ENCODE measurements at places on chromosomes 2 and 18.

- DNase-seq, result no peak
These were observed 35.6 kb upstream of the FOSL2 start for GRCh38 chr2:28357055-28357454.

DNA sequence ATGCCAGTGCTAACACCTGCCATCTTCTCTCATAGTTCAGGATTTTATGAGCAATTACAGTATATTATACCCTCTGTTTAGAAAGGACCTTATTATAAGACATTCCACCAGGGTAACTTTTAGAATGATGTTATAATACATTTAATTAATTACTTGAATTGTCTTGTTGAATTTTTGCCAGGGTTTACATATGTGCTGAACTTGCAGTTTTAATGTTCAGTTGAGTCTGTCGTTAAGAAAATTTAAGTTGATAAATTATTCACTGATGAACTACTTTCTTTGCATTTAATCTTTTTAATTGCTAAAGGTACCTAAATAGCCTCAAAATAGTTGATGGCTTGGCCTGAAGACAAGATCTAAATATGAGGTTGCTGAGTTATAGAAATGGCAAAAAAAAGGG, 68.1 kb downstream of the SCN2A start:
- no peak for DNase-seq

DNA sequence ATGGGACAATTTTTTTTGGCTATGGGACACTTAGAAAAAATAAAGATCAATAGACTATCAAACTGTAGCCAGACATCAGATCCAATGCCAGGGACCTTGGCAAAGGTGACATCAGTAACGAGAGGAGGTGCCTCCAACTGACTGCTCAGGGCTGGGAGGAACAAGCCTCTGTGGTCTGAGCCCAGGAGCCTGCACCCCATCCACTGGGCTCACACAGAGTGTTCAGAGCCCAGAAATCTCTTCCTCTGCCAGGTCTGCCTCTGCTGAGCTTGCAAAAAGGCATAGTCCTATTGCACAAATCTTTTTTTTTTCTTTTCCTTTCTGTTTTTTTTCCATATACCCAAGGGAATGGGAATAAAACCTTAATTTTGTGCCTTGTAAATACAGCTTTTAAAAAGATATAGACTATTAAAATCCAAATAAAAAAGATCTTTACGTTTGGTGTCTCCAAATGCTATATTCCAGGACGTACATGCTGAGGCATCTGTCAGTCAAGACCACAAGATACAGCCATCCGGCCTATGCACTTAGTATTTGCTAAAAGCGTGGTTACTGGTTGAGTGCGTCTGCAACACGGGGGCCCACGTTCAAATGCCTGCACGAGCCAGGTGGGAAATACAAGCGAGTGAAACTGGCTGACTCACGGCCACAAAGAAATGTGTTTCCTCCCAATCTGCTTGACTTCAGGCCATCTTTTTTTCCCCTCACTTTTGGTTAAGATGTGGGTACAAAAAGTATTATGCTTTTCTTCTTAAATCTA, 7.8 kb upstream of the ARHGAP25 start:
- no peak for DNase-seq

DNA sequence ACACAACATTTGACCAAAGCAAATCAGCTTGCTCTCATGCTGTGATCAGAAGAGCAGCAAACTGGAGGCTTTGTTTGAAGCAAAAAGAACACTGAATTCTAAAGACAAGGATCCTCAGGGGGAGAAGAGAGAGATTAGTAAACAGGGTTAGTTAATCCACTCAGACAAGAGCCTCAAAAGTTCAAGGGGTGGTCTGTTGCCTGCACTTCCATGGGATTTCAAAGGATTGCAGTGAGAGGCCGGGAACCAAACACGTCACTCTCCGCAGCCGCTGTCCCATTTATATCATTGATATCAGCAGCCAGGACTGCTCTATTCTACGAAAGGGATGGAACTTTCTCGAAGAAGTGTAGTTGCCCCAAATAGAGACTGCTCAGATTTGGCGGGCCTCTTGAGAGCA, 97.8 kb upstream of the SP3 start:
- no peak for DNase-seq

DNA sequence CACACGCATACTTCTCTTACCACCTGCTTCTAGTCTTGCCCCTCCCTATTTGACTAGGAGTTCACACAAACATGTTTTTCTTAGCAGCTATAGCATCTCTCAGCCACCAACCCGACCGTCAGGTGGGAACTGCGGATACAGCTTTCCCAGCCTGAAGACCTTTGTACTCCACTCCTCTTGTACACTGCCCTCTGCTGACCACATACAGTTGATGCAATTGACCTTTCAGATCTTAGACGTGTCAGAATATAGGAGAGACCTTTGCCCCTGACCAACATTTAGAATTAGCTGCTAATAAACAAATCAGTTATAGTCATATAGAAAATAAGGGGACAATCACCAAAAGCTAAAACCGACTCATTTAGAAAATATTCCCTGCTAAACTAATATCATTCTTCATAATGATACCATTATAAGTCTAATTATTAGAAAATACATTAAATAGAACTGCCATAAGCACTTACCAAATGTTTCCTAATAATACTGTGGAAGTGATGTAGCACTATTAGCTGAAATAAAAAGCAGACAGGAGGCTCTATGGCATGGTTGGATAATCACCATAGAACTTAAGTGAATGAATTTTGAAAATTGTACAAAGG, 208.4 kb downstream of the RAD51AP2 start:
- DNase-seq, result peak; percentile 28

- no peak for DNase-seq
These were observed 2.0 kb downstream of the IDH1 start for GRCh38 chr2:208252716-208253492.

DNA sequence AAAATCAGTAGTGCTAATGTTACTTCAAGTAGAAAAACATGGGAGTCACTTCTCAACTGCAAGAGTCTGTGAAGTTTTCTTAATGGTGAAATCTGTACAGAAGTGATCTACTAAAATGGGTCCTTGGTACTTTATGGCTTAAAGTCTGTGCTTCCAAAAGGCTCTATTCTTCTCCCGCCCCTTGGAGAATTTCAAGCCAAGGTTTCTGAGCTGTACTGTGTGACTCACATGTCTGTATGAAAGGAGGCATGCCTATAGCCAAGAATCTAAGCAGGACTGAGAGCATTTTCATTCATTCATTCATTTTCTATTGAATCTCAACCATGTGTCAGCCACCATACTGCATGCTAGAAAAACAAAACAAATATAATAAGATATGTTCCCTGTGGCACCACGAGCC, 19.8 kb upstream of the DDX18 start:
- DNase-seq, result no peak

GRCh38 chr2:68747900-68748299, 13.3 kb downstream of the ARHGAP25 start:
- DNase-seq, result no peak

- no peak for DNase-seq
These were observed 11.8 kb downstream of the CELF4 start for GRCh38 chr18:37553633-37554398.

DNA sequence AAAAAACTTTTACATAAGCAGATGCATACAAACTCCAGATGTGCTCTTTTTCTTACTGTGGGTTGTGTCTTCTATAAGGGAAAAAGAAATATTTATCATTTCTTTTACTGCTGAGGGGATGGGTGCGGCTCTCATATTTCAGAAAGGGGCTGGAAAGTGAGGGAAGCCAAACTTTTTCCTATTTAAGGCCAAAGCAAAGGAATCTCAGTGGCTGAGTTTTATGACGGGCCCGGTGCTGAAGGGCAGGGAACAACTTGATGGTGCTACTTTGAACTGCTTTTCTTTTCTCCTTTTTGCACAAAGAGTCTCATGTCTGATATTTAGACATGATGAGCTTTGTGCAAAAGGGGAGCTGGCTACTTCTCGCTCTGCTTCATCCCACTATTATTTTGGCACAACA, at the start of gene COL3A1:
Gene COL3A1, plus strand, starts transcription at position 210 of the 400 bp plus-strand sequence. Its CDS starts 117 bp downstream, at position 327.
- DNase-seq, result no peak

DNA sequence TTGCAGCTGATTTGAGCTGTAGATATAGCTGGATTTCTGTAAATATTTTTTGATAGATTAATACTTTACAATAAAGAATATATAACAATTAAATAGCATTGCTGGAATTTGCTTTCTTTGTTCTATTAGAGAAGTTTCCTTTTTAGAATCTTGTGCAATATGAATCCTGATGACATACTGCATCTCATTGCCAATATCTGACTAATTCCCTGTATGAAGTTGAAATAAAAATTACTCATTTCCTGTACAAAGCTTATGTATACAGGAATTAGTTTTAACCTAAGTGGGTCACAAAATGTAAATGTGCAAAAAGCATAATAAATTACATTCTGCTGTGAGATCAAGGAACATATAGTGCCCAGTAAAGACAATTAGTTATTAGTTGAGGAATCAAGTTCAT, 72.8 kb upstream of the TMEFF2 start:
- peak; percentile 86 for DNase-seq

- no peak for DNase-seq
These were observed 32.7 kb upstream of the SOCS6 start for GRCh38 chr18:70256184-70256583.

GRCh38 chr18:34117319-34117718, 107.4 kb downstream of the NOL4 start:
- DNase-seq, result no peak

DNA sequence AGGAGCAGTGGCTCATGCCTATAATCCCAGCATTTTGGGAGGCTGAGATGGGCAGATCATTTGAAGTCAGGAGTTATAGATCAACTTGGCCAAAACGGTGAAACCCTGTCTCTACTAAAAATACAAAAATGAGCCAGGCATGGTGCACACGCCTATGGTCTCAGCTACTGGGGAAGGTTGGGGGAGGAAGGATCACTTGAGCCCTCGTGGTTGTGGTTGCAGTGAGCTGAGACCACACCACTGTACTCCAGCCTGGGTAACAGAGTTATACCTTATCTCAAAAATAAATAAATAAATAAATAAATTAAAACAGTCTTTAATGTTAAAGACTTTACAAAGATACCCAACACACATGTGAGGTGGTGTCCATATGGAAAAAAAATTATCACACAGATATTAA, 134.0 kb downstream of the C2orf74 start:
- no peak for DNase-seq

DNA sequence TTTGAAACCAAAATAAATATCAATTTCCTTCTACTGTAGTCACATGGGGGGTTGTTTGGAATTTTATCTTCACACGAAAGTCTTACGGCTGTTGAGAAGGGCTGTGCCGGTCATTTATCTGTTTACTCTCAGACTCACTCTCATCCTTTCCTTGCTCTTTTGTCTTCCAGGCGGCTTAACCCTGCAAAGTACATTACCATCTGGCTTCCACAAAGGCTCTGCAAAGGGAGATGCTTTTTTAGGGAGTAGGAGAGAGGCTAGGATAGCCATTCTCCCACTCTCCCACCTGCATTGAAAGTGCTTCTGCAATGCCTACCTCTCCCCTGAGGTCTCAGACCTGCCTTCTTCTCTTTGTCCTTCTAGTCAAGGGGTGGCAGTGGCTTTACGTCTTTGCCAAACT, 247.6 kb downstream of the MEIS1 start:
- DNase-seq, result no peak

- no peak for DNase-seq
These were observed 9.9 kb downstream of the EPAS1 start for GRCh38 chr2:46306988-46307655.

DNA sequence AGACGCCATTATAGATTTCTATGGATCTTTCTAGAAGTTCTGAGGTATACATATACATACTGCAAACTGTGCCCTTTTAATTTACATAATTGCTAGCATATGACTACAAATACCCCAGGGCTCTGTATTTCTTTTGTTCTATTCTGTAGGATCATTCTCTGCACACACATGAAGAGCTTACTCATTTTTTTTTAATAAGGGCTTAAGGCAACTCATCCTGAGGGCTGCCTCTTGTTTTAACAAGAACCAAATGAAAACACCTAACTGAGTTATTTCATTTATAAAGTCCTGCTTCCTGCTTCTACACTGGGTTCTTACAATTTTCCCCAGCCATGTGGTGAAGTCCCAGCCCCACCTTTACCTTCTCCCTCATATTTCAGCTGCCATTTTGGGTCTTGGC, 390.5 kb downstream of the IRS1 start:
- no peak for DNase-seq

- no peak for DNase-seq
These were observed 3.6 kb upstream of the ACTG2 start for GRCh38 chr2:73889206-73889605.

DNA sequence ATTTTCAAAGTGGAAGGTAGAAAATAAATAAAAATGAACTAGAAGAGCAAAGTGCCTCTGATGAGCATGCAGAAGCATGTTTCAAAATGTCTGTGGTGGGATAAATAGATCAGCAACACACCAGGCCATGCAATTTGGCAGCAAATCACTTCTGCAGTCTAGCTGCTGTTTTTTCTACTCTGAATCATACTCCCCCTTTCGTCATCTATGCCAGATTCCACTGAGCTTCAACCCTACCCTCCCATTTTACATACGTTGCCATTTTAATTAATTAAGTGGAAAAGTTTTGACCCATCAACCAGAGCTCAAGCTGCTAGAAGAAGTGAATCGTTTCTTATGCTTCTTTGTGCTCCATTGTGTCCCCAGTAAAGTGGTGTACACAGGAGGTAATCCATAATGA, 79.3 kb downstream of the NRXN1 start:
- DNase-seq, result peak; percentile 23

- DNase-seq, result no peak
These were observed 1101.3 kb downstream of the LRP1B start for GRCh38 chr2:141029428-141030078.

- no peak for DNase-seq
These were observed 173.6 kb downstream of the LDLRAD4 start for GRCh38 chr18:13392029-13392750.

DNA sequence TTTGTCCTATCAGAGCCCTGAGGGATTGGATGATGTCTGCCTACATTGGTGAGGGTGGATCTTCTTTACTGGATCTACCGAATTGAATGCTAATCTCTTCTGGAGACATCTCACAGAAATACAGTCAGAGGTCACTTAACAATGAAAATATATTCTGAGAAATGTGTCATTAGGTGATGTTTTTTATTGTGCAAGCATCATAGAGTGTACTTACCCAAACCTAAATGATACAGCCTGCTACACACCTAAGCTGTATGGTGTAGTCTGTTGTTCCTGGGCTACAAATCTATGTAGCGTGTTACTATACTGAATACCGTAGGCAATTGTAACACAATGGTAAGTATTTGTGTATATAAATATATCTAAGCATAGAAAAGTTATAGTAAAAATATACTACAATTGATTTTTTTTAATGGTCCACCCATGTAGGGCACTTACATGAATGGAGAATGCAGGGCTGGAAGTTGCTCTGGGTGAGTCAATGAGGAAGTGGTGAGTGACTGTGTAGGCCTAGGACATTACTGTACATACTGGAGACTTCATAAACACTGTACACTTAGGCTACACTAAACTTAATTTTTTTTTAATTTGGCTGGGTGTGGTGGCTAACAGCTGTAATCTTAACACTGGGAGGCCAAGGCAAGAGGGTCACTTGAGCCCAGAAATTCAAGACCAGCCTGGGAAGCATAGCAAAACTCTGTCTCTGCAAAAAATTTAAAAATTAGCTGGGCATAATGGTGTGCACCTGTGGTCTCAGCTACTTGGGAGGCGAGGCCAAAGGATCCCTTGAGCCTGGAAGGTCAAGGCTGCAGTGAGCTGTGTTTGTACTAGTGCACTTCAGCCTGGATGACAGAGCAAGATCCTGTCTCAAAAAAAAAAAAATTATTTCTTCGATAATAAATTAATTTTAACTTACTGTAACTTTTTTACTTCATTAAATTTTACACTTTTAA, 226.3 kb upstream of the UBE2E3 start:
- DNase-seq, result peak; percentile 59
